Fibroblast of skin of back (primary cell): ENCODE measurements at places on chromosomes 2 and 18.

DNA sequence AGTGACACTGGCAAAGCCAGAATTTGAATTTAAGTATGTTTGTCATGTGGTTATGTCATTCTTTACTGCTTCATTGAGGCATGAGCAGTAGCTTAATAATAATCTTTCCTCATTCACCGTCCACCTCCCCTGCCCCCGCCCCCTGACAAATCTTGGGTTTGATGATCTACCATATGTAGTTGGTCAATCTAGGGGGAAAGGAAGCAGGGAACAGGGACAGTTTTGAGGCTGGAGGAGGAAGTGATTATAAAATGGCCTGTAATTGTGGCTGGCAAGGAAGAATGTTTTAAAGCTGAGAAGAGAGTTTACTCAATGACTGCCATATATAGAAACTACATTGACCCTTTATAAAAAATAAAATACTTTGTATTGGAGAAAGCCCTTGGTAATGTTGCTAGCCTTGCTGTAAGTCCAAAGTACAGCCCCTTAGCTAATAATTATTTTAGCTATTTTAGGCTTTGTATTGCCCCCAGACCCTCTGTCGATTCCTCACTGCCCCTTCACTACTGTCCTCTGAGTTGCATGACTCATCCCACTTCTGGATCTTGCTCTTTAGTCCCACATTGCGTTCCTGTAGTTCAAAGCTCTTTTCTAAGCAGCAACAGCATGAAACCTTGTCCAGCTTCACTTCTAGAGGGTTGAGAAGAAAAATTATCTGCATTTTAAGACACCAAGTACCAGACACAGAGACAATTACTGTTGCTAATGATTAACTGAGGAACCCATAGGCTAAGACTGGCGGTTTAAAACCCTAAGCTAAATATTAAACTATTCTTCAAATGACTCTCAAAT, 38.4 kb downstream of the PELI1 start:
- DNase-seq, result no peak

DNA sequence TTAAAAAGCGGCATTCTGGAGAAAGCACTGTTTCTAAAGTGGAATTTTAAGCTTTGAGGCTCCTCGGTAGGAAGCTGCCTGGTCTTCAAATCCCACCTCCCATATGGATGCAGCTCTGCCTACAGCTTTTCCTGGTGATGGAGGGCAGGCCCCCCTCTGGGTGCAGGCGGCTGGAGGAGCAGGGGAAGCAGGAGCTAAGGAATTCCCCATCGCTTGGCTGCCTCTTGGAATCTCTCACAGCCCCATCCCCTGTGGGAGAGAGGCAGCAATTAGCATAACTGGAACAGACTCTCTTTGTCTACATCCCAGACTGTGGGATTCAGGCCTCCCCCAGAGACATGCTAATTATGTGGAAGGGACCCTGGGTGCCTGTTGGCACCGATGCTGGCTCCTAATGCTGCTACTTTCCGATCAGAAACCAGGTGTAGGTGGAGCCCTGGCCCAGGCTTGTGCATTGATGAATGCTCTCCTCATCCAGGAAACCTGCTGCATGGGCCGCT, 51.3 kb downstream of the LIPG start:
- DNase-seq, result no peak

DNA sequence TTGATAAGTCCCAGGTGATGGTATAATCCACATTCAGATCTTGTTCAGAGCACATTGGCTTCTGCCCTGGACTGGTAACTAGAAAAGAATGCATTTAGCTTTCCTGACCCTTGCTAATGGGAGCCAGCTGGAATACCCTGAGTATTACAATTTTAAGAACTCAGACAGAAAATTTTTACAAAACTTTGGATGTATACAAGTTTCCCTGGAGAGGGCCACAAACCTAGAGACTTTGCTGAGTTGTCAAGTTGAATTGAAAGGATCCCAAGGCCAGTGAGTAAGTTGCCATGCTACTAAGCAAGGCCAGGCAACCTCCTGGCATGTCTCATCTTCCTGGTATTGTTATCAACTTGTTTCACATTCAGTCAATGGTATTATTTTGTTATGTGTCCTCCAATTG, 20.0 kb upstream of the NABP1 start:
- peak; percentile 51 for DNase-seq

DNA sequence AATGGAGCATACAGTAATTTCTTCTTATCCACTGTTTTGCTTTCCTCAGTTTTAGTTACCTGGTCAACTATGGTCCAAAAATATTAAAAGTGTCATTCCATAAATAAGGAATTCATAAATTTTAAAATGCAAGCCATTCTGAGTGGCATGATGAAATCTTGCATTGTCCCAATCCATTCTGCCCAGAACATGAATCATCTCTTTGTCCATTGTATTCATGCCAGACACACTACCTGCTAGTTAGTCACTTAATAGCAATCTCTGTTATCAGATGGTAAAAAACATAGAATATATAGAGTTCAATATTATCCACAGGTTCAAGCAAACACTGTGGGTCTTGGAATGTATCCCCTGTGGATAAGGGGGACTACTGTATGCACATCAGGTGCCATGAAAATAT, 872.2 kb upstream of the NXPH2 start:
- DNase-seq, result no peak
